Naive B cell (primary cell): ENCODE measurements at places on chromosomes 2 and 18.
A peak's percentile ranks its signal among the peaks of the same experiment; 100 is the strongest.

DNA sequence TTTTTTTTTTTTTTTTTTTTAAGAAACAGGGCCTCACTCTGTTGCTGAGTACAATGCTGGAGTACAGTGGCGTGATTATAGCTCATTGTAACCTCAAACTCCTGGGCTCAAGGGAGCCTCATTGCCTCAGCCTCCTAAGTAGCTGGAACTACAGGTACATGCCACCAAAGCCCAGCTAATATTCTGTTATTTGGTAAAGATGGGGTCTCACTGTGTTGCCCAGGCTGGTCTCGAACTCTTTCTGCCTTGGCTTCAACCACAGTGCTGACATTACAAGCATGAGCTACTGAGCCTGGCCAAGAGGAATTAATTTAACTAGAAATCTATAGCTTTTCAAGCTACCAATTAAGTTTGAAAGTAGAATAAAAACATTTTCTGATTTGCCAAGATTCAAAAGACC is 27.8 kb downstream of the DYM start:
- no peak for DNase-seq

- DNase-seq: no peak
Observed at GRCh38 chr18:42064109-42064508, 109.1 kb downstream of the PIK3C3 start.

- DNase-seq: no peak
Observed at GRCh38 chr2:112662704-112663103, 17.0 kb downstream of the SLC20A1 start.

GRCh38 chr2:167140767-167141166 is 252.5 kb downstream of the XIRP2 start:
- no peak for DNase-seq

GRCh38 chr2:64853306-64853705 is 135.9 kb upstream of the SLC1A4 start:
- no peak for DNase-seq

DNA sequence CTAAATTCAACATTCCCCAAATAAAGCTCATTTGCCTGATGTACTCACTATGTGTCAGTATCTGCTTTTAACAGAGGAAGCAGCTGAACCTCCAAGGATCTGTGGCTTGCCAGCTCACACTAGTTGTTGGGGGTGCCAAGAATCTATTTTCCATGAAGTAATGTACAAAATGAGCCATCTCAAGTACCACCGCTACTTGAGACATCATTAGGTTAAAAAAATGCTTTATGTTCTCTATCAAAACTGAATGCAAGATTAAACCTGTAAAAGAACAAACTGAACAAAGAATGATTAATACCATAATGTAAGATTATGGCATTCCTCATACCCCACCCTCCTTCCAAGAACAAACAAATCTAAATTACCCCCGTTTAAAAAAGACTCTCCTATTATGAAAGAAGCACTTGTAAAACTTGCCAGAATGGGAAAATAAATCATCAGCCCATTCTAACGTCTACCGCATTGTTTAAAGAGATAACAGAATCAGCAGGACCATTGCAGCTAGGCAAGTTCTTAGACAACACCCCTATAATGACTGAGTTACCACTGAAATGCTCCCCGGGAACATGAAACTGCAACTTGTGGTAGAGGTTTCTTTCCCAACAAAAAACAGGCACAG is 471.6 kb downstream of the DLGAP1 start:
- DNase-seq: no peak

DNA sequence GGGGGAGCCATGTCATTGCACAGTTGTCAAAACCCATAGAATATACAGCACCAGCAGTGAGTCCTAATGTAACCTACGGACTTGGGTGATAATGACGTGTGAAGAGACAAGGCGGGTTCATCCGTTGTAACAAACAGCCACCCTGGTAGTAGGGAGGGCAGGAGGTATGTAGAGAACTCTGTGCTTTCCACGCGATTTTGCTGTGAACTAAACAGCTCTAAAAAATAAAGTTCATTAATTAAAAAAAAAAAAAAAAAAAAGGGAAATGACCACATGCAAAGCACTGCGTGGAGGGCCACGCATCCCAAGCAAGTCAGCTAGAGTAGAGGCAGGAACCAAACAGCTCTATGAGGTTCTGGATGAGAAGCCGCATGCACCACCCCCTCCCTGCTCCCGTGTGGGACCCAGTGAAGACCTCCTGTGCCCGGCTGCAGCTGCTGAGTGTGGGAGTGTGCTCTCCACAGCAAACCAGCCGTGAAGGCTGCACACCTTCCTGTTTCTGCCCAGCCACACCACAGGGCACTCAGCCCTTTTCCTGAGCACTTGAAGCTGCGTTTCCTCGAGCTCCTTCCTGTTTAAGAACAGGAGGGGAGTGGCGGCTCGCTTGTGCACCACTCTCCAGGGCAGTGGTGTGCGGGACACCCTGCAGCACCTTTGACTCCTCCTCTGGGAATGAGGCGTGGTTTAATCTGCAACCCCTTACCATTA is 65.6 kb downstream of the ODC1 start:
- DNase-seq: peak; percentile 76

DNA sequence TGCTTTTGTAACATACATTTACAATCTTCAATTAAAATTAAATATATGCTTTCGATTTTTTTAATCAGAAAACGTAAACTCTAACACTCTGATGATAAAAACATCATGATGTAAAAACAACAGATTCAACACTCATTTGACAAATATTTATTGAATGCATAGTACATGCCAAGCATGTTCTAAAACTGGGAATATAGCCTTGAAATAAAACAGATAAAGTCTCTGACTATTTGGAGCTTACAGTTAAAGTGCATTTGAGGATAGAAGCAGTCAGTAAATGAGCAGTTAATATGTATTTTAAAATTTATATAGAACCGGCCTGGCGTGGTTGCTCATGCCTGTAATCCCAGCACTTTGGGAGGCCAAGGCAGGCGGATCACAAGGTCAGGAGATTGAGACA is 47.8 kb downstream of the TMX3 start:
- DNase-seq: no peak

DNA sequence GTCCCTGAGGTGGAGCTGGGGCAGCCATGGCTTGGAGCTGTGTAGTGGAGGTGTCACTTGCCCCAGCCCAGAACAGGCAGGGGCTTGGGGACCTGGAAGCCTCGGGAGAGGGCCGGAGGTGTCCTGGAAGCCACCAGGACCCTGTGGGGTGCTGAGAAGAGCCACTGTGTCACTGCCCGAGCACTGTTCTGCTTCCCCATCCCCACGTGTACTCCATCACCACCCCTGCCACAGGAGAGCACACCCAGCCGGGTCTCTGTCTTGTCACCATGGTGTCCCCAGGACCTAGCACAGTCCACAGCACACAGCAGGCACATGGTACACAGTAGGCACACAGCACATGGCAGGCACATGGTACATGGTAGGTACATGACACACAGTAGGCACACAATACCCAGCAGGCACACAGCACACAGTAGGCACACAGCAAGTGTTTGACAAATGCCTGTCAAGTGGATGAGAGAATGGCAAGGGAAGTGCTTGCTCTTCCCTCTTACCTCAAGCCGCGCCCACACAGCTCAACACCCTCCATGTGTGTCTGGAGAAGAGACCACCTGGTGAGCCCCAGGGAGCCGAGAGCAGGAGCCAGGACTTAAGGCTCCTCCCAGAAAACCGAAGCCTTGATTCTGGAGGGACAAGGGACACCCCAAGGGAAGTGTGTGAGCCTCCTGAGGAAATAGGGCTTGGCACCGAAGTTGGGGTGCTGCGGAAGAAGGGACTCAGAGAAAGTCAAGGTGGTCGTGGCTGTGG is 13.3 kb downstream of the MBP start:
- DNase-seq: no peak

DNA sequence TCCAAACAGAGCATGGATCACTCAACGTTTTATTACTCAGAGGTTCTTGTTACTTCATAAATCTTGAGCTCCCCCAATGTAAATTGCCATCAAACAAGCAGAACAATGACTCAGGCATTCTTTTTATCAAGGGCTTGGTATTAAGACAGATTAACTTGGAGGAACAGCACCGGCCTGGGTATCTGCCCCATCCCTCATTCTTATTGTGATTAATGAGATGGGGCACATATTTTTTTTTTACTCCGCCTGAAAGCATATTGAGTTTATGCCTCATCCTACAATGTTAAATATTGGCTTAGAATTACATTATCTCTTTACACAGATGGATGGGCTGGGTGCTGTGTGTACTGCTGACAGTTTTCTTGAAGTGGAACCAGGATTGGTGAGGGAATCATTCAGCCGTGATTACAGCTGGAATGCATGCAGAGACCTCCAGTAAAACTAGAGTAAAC is 387.3 kb downstream of the CLIP4 start:
- no peak for DNase-seq

- no peak for DNase-seq
Observed at GRCh38 chr2:207311316-207312005, 145.7 kb upstream of the KLF7 start.

DNA sequence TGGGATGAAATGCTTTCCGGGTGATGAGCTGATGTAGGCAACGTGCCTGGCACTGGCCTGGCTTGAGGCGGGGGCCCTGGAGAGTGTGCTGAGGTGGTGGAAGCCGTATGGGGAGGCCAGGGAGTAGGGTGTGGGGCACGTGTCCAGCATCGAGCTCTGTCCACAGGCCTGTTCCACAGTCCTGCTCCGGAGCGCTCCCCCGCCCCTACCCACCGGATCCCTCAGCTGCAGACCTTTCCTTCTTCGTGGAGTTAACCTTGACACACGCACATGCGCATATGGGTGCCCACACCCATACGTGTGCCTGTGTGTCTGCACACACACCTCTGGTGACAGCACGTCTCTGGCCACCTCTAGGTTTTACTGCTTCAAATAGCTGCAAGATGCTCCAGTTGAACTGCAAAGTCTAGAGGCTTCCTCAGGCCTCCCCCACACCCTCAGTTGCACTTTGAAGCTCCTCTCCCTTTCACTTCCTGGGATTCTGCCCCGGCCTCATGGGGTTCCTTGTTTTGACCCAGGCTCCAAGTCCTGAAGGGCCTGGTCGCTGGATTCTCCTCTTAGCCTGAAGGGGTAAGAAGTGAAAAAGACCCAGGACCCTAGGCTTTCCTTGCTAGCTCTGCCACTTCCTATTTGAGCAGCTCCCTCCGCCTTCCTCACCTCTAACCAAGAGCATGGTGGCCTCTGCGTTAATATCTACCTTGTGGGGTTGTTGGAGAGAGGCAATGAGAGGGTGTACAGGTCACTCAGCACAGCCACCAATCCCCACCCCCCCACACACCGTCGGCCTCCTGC is 49.5 kb downstream of the INHBB start:
- no peak for DNase-seq

DNA sequence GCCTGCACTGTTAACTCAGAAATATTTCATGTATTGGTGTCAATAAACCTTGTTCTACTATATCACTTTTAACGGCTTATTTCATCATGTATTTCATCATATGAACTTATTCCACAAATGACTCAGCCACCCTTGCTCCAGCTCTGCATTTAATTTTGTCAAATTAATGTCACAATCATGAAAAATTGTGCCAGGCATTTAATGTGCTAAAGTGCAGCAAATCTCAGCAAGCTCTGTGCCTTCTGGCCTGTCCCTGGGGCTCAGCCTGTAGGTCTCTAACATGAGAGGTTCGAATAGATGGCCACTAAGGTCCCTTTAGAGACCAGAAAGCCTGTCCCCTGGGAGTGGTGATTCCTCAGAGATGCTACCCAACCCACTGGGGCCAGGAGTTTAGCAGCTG is 28.6 kb downstream of the BOD1L2 start:
- DNase-seq: no peak

GRCh38 chr2:29374823-29375222 is 259.6 kb downstream of the CLIP4 start:
- DNase-seq: no peak

DNA sequence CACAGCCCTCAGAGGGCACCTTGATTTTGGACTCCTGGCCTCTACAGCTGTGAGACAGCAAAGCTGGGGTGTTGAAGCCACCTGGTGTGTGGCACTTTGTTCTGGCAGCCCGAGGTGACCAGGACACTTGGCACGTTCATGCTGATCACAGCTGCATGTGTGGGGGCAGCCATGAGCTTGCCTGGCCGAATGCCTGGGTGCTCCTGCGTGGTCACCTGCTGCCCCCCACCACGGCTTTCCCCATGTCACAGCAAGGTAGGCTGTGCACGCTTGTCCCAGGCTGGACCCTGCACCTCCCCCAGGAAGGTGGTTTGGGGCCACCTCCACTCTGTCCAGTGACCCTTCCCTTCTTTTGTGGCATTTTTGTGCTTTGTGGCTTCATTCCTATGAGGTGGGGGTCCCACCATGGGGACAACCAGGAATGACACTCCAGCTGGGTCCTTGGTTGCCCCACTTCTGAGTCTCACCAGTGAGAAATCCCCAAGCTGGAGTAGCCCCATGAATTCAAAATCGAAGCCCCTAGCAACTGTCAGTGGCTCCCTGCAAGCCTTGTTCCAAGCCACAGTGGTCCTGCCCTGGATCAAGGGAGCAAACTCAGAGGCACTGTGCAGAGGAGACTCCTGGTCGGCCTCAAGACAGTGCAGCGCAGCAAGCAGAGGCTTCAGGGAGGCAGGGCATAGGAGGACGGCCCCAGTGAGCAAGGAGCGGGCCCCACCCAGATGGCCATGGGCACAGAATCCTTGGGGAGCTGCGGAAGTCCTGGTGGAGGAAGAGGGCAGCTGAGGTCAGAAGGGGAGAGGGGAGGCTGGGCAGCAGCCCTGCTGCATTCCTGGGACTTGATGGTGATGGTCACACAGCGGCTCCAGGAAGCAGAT is 121.4 kb upstream of the HS6ST1 start:
- no peak for DNase-seq

DNA sequence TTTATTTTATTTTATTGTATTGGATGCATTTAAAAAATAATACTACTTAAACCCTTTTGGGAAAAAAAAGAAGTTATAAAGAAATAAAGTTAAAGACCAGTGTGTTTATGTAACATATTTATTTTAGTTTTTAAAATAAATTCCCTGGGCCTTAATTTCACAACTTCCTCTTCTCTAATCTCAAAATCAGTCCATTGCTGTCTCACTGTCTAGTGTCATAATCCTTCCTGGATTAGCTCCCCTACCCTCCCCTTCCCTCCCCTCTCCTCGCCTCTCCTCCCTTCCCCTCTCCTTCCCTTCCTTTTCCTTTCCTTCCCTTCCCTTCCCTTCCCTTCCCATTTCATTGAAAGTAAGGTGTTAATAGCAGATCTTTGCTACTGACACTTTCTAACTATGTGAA is 40.3 kb upstream of the ZEB2 start:
- no peak for DNase-seq

DNA sequence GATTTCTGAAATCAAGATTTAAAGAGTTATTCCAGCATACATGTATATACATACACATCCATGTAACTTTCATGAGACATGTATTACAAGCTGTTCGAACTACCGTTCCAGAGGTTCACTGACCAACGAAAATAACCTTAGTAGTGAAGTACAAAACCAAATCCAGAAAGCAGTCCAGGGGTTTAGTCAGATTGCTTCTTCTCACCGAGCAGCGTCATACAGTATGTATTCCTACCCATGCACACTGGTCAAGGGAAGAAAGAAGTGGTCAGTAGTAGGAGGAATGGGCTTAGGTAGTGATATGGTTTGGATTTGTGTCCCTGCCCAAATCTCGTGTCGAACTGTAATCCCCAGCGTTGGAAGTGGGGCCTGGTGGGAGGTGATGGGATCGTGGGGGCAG is 45.3 kb downstream of the E2F6 start:
- no peak for DNase-seq

- no peak for DNase-seq
Observed at GRCh38 chr2:25701801-25702200, 28.4 kb upstream of the DTNB start.
